ENCODE measurements at places on chromosomes 2 and 18.

DNA sequence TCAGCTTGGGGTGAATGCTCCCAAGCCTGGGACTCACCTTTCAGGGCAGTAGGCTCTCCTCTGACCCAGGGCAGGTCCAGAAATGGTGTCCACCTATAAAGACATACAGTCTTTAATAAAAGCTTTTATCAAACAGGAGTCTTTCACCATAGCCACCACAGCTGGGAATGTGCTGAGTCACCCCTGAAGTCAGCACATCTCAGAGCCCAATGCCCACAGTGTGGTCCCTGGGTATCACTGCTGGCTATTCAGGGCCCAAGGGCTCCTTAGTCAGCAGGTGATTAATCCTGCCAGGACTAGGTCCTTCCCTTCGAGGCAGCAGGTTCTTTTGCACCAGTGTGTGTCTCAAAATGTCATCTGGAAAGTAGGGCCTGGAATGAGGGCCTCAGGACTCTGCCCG, 181.9 kb downstream of the MEMO1 start:
- DNase-seq = peak; percentile 14

DNA sequence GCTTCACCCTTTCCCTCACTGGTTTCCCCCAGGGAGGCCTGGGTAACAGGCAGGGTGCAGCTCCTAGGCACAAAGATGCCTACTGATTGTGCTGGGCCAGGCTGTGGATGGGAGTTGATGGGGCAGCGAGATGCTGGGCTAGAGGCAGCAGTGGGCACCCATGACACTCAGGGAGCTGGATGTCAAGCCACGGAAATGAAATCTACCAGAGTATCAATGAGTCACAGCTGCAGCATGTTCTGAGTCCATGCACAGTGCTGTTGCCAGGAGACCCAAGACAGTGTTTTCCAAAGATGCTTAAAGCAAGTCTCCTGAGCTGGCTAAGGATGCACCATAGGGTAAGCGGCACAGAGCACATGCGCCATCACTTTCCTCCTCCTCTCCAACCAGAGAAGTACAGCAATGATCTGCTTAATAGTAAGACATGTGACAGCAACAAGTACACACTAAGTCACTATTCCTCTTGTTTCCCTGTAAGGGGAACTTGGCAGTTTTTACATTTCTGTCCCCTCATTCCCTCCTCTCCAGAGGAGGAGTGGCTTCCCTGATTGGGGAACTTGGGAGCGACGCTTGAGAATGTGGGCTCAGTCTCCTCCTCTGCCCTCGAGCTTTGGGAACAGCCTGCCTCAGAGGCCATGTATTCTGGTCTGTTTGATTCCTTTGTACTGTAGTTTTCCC, 57.2 kb downstream of the CDC42EP3 start:
- DNase-seq = peak; percentile 93

DNA sequence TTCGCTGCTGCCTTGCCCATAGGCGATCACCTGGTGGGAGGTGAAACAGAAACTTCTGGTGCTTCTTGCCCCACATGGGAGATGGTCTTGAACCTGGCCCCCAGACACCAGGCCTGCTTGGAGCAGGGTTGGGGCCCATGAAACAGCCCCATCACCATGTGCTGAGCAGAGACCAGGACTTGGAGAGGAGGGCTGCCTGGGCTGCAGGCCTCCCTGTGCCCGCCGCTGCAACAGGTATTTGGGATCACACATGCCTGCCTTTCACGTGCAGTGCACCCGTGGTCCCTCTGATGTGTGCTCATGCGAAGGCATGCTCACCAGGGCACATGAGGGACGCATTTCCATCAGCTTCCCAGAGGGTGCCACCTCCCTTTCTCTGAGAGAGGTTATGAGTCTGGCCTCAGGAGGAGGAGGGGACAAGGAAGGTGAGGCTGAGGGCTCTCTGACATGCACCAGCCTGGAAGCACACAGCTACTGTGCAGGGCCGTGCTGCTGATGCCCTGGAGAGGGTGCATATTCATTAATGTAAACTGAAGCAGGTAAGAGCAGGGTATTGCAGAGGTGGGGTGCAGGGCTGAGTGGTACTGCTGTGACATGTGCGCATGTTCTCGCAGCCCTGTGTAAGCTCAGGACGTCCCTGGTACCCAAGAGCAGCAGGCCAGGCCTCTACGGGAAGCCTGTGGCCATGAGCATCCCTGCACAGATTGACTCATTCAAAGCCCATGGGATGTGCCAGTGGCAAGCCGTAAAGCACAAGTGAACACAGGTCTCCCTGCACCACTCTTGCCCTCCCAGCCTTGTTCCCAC, 4.2 kb upstream of the OXER1 start:
- DNase-seq = no peak

DNA sequence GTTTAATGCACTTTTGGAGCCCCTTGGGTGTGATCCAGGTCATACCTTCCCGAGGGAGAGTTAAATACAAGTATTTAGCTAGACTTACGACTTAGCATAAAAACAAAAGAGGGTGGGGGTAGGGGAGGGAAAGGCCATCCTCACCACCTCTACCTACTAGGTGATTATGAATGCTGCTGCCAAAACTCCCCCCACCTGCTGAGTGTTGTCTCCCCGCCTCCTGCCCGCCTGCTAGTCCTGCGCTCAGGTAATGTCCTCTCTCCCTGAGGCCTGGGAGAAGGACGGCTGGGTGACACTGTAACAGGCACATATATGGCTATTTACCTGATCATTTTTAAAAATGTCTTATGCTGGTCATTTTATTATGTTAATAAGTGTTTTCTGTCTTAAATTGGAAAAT, 3.0 kb upstream of the NCKAP5 start:
- DNase-seq = no peak

DNA sequence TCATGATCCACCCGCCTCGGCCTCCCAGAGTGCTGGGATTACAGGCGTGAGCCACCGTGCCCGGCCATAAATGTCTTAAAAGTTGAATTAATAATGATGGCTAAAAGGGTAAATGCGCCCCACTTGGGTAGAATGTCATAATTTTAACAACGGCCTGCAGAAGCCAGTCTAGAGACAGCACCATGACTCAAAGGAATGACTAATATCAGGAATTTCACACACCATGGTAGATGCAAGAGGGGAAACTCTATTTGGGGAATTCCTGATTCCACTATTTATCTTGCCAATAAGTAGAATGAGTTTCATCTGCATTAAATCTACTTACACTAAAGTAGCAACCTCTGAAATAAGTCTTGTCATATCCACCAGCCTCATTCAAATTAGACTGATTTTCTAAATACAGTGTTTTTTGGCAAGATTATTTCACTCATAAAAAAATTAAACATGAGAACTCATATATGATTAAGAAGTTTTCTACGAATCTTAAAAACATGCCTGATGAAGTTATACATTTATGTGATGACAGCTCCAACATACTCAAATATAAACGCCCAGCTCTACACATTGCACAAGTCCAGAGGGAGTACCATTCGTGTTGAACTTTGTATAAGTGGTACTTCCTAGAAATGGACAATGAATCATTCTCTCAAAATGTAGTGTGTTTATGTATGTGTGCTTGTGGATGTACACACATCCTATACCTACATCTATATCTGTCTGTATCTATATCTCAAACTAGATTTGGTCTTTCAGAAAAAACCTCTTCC, 309.7 kb downstream of the IRS1 start:
- peak; percentile 93 for DNase-seq

DNA sequence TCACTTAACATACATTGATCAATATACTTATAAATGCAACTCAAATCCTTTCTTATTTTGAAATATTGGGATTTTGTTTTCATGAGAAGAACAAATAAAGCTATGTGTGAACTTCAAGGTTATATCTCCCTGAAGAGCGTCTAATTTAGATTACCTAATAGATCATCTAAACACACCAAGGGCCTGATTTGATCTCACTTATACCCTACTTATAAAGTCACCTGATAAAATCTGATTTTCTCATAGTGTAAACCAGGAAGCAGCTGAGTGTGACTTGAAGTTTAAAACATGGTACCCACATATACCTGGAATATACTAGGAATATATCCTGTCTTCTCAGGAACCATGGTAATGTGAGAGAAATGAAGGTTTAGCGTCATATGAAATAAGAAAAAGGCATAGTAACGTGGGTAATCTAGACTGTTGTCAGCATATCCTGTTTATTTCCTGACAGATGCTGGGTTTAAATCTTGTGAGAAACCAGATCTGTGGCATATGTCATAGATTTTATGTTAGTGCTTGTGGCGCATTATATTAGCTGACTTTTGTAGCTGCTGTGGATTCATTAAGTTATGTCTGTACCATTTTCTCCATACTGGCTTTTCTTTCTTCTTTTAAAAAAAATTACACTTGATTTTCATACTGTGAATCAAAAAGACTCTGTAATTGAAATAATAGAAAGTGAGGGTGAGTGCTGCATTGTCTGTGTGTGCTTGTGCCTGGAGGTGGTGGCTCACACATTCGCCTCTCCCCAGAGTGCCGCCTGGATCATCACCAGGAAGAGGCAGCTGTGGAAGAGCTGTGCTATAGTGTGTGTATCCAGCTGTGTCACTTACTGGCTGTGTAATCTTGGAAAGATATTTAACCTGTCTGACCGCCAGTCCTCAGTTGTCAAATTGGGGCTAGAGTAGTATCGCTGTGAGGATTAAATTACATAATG, 164.0 kb downstream of the MYO3B start:
- no peak for DNase-seq

DNA sequence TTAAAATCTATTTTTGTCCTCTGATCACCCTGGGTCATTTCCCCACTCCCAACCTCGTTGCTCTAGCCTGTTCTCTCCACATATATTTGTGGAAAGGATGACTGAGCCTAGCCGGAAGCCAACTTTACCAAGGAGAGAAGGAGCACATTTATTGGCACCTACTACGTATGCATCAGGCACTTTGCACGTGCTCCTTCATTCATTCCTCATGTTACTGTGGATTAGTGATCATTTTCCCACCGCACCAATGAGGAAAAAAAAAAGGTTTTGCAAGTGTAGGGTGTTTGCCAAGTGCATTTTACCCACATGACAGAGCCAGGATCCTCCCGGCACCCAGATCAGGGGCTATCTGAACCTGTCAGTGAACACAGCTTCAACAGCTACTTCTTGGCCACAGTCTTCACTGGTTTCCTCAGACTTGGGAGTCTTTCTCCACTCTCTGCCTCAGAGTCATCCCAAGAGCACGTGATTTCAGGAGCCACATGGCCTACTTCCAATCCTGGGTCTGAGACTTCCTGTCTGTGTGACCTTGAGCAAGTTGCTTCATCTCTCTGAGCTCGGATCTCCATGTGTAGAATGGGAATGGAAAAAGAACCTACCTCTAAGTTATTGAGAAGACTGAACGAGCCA, 1.9 kb upstream of the C1QL2 start:
- DNase-seq = no peak

DNA sequence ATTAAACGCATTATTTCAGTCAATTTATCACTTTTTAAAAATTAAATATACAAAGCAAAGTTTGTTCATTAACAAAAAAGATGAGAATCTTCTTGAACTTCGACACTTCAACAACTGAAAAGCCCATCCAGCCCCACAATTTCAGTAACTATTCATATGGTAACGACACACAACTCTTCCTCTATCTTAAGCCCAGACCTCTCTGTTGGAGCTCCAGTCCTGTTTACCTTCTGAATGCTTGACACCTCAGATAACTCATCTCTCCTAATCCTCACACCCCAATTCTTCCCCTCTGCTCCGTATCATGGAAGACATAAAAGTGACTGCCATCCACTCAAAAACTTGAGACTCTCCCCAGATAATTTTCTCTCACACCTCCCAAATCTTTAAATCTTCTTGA, 12.6 kb downstream of the USP37 start:
- no peak for DNase-seq

DNA sequence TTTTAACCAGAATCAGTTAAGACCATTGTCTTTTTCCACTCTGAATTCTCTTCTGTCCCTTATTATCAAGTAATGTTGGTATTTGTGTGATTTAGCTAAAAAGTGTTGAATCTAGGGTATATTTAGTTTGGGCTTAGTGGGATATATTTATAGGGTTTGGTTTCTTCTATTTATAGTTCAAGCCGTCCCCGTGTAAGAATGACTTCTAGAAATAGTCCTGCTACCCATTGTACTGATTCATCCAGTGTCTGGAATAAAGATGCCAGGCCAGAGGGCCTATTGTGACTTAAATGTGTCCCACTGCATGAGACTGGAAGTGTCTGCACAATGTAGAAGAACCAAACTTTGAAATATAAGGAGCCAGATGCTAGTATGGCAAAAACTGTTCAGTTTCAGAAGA, 364.8 kb downstream of the TNS1 start:
- DNase-seq = peak; percentile 26

- DNase-seq = no peak
Observed at GRCh38 chr18:41681138-41681880, 273.7 kb upstream of the PIK3C3 start.

DNA sequence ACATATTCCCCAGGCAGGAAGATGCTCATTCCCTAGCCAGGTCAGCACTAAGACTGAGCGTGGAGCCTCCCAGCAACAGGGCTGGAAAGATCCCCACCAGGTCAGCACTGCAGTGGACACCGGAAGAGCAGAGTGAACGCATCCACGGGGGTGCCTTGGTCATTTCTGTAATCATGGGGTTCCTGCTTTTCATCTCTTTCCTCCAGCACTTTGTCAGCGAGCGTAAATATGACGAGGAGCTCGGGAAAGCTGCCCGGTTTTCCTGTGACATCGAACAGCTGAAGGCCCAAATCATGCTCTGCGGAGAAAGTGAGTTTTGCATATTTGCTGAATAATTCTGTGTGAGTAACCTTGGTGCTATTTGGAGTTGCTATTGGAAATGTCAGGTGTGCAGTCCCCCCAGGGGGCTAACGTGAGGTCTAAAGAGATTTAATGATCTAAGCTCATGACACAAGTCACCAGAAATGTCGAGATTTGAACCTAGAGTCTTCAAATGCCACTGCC, 40.1 kb downstream of the KCTD18 start:
- no peak for DNase-seq

GRCh38 chr2:29014331-29014730, 33.2 kb downstream of the TOGARAM2 start:
- DNase-seq = no peak

GRCh38 chr2:218557941-218558340, 10.2 kb downstream of the USP37 start:
- no peak for DNase-seq

GRCh38 chr2:185921048-185921756, 182.6 kb downstream of the FSIP2 start:
- DNase-seq = peak; percentile 2

DNA sequence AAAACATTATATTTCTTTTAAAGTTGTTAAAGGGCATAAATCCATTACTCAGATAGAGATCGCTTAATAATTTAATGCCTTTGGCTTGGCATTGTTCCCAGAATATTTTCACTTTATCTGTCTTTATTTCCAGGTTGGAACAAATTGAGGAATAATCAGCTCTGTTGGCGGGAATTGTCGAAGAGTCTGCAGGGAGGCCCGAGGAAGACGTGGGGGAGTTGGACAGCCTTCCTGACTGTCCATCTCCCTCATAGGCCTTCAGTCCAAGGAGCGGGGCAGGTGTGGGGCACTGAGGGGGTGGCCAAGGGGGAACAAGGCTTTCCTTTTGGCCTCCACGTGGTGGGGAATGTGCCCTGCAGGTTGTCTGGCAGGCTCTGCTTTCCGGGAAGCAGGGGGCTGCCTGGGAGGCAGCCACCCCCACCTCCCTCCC, 179.6 kb downstream of the ZBTB7C start:
- no peak for DNase-seq

DNA sequence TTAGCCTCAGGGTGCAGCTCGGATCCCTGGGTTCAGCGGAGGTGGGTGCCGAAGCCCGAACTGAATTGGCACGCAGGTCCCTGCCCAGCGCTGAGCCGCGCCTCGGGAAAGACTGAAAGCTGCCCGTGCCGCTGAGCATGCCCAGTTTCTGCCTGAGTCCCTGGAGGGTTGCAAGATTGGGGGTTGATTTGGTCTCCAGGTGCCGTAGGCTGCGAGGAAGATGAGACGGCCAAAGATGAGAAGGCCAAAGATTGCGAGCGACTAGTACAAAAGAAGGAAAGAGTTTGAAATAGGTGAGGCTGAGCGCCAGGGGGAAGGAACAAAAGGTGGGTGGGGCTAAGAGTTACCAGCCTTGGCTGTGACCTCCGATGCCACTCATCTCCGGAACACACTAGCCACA, 852 bp upstream of the KCNH7 start:
- DNase-seq = no peak

All from fibroblast of skin of back (primary cell).